ENCODE measurements at places on chromosomes 5 and 9. TPM values are rescaled to one million over a fixed set of nuclear protein-coding genes. Genes with fewer than 3 reads are reported as not detected.

Gene SLC6A18
- total RNA-seq: not detected

Gene HDAC3
- total RNA-seq: 47.6 TPM

Gene PCDHA12
- total RNA-seq: 5.8 TPM

Gene PLPP6
- total RNA-seq: 4.4 TPM

DNA sequence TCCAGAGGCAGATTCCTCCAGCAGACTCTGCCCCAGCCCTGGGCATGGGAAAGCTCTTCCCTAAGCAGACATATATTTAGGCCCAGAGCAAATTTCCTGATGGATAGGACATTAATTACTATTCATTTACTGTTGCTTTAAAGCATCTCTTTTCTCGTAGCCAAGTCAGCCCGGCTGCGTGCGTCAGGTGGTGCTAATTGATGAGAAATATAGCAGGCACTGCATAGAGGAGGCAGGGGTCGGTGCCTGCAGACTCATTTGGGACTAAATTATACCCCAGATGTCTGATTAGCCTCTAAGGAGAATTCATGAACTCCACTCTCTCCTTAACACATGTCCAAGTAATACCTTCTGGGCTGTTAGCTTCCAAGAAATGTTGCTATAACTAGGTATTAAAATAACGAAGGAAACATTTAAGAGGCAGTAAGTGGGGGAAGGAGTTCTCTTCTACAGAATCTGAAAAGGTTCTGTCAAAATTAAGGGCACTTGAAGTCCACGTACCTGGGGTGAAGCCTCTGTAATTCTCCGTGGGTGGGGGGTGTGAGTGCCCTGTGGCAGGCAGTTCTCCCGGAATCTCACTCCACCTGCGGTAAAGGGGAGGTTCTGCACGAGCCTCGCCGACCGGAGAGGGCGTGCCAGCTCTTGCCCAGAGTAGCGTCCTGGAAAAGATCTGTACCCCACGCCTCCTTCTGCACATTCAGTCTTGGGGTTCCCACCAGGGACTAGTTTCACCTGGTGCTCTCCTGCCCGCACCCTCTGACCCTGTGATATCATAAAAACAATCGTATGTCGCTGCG lies 115.9 kb upstream of the FCN2 start:
- no peak for DNase-seq

- DNase-seq: no peak
Observed at GRCh38 chr9:79127661-79128060, 444.1 kb upstream of the TLE4 start.

Gene PCDHA9
- total RNA-seq: 0.45 TPM

GRCh38 chr5:73921741-73922140 lies 295.7 kb downstream of the ARHGEF28 start:
- DNase-seq: no peak

- DNase-seq: no peak
Observed at GRCh38 chr5:16944816-16945562, 8.9 kb upstream of the MYO10 start.
